ENCODE measurements at places on chromosomes 1 and 21.

- DNase-seq = no peak
Observed at GRCh38 chr1:214520544-214521165, 30.7 kb downstream of the PTPN14 start.

- DNase-seq = no peak
Observed at GRCh38 chr1:234148350-234148749, 224.9 kb upstream of the COA6 start.

DNA sequence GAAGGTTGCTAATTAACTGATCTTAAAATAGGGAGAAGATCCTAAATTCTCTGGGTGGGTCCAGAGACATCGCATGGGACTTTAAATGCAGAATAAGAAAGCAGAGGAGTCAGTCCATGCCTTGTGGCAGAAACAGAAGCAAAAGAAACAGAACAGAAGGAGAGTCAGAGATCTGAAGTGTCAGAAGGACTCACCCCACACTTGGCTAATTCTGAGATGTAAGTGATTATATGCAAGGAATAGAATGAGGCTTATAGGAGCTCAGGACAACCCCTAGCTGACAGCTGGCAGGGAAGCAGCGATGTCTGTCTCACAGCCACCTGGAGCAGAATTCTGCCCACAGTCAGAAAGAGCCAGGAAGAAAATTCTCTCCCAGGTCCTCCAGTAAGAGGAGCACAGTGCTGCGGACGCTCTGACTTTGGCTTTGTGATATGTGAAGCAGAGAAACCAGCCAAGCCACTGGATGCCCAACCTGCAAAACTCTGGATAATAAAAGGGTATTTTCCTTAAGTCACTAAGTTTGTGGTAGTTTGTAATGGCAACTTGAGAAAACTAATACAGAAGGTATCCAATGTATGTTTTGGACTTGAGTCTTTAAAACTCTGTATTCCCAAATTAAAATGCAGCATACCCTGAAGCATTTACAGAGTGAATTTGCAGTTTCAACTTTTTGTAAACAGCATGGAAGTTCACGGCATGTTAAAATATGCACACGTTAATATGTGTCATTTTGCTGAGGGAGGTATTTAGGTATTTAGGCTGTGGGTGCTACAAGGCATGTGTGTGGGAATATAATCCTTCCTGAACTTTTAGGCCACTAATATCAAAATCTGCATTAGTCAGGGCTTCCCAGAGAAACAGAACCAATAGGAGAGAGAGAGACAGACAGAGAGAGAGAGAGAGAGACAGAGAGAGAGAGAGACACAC, 388.5 kb downstream of the PCP4 start:
- DNase-seq = no peak

DNA sequence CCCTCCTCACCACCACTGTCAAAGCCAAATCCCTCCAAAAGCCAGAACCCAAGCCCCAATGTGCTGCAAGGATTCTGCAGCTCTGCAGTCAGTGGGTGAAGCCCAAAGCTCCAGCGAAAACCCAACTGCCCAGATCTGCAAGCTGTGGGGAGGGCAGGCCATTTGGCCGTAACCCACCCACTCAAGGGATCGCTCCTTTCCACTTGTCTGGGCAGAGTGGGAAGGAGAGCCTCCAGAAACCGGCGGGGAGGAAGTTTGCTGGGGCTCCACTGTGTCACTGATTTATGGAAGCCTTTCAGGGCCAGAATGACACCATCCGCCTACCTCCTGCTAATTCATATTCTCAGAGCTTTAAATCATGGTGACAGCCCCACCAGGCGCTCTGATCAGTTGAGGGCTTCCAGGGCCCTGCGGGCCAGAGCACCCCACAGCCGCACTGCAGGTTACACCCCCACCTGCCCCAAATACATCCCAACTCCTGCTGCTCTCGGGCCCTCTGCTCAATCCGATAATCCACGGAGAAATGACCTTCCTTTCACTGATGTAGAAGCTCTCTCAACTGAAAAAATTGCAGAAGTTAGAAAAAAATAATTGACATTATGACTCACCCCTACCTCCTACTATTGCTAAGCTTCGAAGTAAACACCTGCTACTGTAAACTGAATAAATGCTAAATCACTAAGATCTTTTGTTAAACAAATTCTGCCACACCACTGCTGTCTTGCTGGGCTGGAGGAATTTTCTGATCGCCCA, 40.6 kb upstream of the RAB4A start:
- DNase-seq = no peak

GRCh38 chr1:87135329-87135712, 193.4 kb upstream of the LMO4 start:
- DNase-seq = no peak

GRCh38 chr1:3903141-3904005, 3.3 kb upstream of the C1orf174 start:
- no peak for DNase-seq

- DNase-seq = no peak
Observed at GRCh38 chr1:212700892-212701819, 1.5 kb upstream of the BATF3 start.

DNA sequence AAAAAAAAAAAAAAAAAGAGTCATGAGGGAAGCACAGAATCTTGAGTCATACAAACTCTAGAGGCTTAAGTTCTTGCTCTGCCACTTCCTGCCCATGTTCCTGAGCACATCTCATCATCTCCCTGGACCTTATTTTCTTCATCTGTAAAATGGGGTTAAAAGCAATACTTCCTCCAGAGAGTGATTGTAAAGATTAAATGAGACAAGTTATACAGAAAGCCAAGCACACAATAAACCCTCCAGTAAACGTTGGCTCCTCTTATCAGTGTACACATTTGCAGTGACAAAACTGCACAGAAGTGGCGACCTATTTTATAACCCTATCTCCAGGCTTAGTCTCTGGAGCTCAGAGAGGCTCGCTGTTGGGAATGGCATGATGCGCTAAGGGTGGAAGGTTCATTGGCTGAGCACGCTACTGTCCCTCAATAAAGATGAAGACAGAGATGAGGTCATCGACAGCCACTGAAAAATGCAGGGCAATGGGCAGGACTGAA, 82.1 kb downstream of the RRAGC start:
- DNase-seq = no peak

- no peak for DNase-seq
Observed at GRCh38 chr1:87093286-87093685, 178.9 kb downstream of the HS2ST1 start.

DNA sequence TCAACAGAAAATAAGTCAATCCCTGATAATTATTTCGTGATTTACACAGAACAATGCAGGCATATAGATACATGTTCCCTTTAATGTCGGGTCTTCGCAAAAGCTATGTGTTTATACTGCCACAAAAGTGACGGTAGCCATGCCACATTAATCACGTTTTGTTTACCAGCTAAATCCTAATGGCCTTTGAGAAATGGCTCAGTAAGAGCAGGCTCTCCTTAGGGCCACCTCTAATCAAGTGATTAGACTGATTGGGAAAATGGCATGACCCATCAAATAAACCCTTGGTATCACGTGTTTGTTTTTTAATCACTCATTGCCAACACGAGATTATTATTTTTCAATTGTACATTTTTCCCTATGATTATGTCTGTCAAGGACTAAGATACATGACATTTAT, 102.0 kb upstream of the USP25 start:
- DNase-seq = no peak

GRCh38 chr1:24379733-24380315, 33.8 kb downstream of the STPG1 start:
- DNase-seq = no peak

GRCh38 chr1:7076572-7076971, 291.3 kb downstream of the CAMTA1 start:
- DNase-seq = no peak

DNA sequence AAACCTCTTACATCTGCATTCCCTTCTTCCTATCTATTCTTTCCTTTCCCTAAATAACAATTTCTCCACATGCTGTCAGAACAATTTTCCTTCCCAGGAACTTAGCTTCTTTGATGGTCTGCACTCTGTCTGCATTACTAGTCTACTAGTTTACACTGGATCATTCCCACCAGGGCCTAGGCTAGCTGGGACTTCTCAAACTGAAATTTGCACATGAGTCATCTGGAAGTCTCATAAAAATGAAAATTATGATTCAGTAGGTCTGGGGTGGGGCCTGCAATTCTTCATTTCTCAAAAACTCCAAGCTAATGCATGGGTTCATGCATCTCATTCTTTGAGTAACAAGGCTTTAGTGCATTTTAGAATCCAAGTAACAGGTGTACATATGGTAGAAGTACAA, 74.2 kb downstream of the GABPA start:
- no peak for DNase-seq

- DNase-seq = no peak
Observed at GRCh38 chr1:7120863-7121621, 335.8 kb downstream of the CAMTA1 start.

DNA sequence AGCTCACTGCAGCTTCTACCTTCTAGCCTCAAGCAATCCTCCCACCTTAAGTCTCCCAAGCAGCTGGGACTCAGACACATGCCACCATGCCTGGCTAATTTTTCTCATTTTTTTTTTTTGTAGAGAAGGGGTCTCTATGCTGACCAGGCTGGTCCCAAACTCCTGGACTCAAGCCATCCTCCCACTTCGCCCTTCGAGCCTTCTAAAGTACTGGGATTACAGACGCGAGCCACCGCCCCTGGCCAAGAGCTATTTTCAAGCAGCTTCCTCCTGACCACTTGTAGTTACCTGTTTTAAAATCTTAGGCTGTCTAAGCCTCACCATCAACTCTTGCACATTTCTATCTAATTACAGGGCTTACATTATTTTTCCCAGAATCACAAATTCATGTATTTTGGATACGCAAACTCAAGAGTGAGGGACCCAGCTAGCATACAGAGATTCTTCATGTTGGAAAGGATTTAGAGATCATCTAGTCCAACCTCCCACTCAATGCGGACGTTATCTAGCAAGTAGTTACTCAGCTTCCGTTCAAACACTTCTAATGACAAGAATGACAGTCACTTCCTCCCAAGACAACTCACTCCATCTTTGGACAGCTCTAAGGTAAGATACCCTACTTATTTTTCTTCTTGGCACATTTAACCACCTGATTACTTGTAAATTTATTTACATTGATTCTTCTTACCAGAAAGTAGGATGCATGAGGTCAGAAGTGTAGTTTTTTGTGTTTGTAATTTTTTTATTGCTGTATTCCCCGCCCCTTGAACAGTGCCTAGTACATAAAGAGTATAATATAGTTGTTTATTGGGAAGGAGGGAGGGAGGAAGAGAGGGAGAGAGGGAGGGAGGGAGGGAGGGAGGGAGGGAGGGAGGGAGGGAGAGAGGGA, 65.4 kb downstream of the LUZP1 start:
- no peak for DNase-seq

GRCh38 chr21:43734131-43734927, 15.4 kb downstream of the PDXK start:
- no peak for DNase-seq

- no peak for DNase-seq
Observed at GRCh38 chr1:171195767-171196166, 10.7 kb downstream of the FMO2 start.

GRCh38 chr1:60427701-60428100, 354.1 kb upstream of the C1orf87 start:
- no peak for DNase-seq

GRCh38 chr1:76541618-76542017, 325.7 kb upstream of the ST6GALNAC5 start:
- DNase-seq = no peak

DNA sequence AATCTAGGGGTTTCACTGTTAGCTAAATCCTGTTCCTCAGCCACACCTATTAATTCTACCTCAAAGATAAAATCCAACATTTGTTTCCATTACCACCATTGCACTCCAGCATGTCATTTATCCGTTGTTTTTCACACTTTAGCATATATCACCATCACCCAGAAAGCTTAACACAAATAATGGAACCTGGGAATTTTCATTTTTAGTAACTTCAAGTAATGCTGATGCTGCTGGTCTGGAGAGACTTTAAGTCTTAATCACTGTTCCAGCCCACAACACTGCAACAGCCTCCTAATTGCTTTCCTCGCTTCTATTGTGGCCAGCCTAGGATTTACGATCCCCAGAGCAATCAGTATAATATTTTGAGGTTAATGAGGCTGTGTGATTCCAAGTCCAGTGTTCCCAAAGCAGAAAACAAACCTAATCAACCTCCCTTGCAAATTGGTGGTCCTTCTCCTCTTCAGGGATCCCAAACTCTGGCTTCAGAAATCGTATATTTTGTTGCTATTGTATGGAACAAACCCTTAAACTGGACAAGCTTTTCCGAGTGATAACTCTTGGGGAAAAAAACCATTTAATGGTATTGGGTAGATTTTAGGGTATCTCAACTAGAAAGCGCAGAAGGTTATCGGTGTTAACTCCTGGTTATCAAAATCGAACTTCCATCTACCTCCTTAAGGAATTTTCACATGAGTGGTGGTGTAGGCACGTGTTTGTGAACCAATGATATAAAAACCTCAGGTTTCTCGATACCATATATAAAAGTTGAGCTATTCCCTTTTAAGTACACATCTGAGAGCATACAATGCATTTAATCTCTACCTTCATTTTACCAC, 50.0 kb upstream of the BOLA1 start:
- no peak for DNase-seq

DNA sequence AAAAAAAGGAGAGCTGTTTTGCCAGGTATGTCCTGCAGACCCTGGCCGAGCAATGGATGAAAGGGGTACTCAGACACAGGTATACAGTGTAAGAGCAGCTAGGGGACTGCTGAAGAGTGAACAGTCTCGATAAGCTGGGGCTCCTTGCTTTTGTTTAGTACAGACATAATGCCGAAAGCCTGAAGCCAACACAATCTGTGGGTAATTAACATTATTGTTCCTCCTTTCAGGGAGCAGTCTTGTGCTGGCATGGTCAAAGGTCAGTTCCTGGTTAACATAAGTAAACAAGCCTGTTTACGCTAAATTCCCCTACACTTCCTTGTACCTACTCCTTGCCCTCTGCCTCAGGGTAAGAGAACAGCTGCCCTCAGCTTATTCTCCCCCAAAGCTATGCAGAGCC, 272.3 kb upstream of the ST6GALNAC5 start:
- no peak for DNase-seq

GRCh38 chr1:56135864-56136147, 443.6 kb downstream of the PLPP3 start:
- no peak for DNase-seq

GRCh38 chr1:50110151-50110550, 1.4 kb downstream of the ELAVL4 start:
- no peak for DNase-seq

DNA sequence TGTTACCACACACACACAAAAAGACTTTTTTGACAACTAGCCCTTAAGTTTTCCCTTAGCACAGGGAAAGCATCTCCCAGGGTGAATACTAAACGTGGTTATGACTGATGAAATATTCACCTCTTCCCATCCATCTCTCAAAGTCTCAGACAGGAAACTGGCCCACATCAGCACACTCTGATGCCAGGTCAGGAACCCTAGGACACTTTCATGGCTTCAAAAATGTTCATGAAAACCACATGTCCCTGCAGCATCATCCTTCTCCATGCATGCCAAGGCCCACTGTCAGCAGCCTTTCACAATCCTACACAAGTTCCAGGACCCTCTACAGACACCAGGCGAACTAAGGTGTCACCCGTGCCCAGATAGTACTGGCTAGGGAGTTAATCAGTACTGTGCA, 68.7 kb downstream of the DNTTIP2 start:
- no peak for DNase-seq

DNA sequence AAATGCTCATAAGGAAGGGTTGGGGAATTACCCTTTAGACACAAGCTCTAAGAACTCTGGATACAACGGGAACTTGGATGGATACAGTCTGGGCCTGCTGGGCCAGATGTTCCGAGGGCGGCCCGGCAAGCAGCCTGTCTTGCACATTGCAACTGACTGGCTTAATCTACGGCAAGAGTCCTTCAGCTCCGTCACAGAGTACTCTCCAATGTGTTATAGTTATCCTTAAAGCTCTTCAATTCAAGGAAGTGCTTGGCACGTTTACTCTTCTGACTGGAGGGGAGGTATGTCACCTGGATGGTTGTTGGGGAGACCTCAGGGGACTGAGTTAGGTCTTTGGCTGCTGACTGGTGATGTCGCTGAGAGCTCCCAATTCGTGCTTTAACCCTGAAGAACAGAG, 1.1 kb upstream of the CFAP141 start:
- DNase-seq = no peak
